ENCODE measurements at places on chromosomes 2 and 18. TPM values are rescaled to one million over a fixed set of nuclear protein-coding genes. Genes with fewer than 3 reads are reported as not detected.

SERPINB11 gene
- not detected for total RNA-seq

LGALSL gene
- total RNA-seq: 2.5 TPM

CYP27A1 gene
- 0.39 TPM for total RNA-seq

IL1F10 gene
- total RNA-seq: not detected

EML4 gene
- total RNA-seq: 58.9 TPM

ST8SIA5 gene
- not detected for total RNA-seq

IL1R1 gene
- 2.4 TPM for total RNA-seq

VWA3B gene
- total RNA-seq: not detected

CROCC2 gene
- total RNA-seq: not detected

NTSR2 gene
- total RNA-seq: not detected

IL1RL2 gene
- not detected for total RNA-seq

TSPYL6 gene
- total RNA-seq: not detected

MRO gene
- not detected for total RNA-seq

GRCh38 chr2:42060028-42060427, 12.2 kb downstream of the PKDCC start:
- no peak for DNase-seq

GRCh38 chr2:48190230-48190629, 283.9 kb upstream of the FBXO11 start:
- DNase-seq: no peak

DNA sequence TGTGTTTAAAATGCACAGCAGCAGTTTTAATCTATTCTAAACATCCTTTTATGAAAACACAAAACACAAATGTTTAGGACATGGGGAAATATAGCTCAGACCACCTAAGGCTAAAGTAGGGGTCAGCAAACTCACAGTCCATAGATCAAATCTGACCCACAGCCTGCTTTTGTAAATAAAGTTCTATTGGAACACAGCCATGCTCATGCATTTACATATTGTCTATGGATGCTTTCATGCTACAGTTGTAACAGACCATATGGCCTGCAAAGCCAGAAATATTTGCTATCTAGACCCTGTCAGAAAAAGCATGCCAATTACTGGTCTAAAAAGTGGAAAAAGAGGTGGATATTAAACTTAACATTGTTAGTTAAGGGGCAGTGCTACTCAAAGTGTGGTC, 1105.4 kb upstream of the KLHL29 start:
- no peak for DNase-seq

- DNase-seq: peak; percentile 36
Observed at GRCh38 chr2:207352978-207353671, 176.6 kb upstream of the CREB1 start.

GRCh38 chr2:239763433-239764097, 261.6 kb downstream of the NDUFA10 start:
- no peak for DNase-seq

DNA sequence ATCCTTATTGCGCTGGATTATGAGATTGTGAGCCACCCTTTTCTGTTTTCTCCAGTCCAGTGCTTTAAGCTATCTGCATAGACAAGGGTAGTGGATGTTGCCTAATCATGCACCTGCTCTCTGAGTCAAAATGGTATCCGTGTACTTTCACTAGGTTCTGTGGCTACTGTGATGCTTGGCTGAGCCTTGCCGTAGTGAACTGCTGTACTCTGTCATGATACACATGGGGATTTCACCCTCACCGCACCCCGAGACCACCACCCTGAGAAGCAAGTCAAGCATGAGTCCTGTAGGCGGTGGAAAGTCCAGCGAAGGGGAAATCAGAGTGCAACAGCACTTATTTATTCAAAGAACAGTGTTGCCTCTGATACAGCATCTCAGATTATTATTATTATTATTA, 55.0 kb downstream of the ARHGAP25 start:
- DNase-seq: no peak

GRCh38 chr18:3689986-3690763, 240.2 kb downstream of the TGIF1 start:
- no peak for DNase-seq

DNA sequence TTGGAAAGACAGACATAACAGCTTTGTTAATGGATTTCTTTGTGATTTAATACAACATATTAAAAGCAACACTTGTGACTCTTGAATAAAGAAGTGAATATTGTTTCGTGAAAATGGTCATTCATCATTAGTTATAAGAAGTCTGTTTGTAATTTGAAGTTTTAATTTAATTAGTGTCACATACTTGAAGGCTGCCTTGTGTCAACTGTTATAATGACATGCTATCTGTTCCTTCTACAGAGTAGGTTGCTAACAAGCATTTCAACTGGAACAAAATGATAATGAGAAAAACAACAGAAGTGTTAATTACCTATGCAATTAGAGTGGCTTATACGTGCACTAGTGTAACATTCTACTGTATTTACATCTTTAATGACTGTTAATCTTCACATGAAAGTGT, 624.7 kb downstream of the LRP1B start:
- DNase-seq: no peak

- DNase-seq: no peak
Observed at GRCh38 chr2:196431957-196432356, 207.6 kb upstream of the CCDC150 start.

GRCh38 chr2:237932731-237933131, 34.1 kb upstream of the UBE2F start:
- no peak for DNase-seq

- DNase-seq: no peak
Observed at GRCh38 chr18:59189746-59190145, 30.2 kb upstream of the GRP start.

GRCh38 chr2:128315829-128316776, 2.6 kb downstream of the HS6ST1 start:
- no peak for DNase-seq

DNA sequence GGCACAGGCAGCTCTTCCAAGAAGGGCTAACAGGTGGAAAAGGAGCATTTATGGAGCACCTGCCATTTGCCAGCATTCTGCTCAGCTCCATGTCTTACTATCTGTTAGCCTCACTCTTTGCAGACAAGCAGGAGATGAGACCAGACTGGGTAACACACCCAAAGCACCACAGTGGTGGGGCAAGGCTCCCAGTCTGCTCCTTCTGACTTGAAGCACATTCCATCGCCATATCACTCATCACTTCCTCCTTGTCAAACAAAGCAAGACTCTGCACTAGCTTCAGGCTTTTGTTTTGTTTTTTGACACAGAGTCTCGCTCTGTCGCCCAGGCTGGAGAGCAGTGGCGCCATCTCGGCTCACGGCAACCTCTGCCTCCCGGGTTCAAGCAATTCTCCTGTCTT, 182.8 kb downstream of the MGAT5 start:
- no peak for DNase-seq

GRCh38 chr2:122734766-122735424, 979.4 kb downstream of the TSN start:
- no peak for DNase-seq

- no peak for DNase-seq
Observed at GRCh38 chr2:177682836-177683660, 290.5 kb downstream of the AGPS start.

- DNase-seq: no peak
Observed at GRCh38 chr18:75923169-75923568, 495.7 kb upstream of the SMIM21 start.

DNA sequence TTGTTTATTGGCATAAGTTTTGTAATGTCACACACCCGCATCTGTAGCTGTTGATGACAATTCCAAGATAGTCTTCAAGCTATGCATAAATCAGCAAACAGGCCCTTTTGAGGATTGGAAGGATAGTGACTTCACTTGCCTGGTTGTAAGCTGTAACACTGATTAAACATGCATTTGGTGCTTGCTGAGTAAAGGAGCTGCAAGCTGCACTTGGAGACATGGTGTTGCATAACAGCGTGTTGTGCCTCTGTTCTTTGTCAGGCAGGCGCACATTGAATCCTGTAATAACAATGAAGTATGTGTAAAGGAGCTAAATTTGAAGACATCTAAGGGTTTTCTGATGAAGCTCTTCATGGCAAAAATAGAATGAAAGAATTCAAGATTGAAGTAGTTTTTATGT, 68.7 kb upstream of the TTC27 start:
- no peak for DNase-seq

- DNase-seq: no peak
Observed at GRCh38 chr2:99571954-99572353, 82.1 kb upstream of the REV1 start.
